ENCODE measurements at places on chromosomes 16 and 17.

- no peak for DNase-seq
Observed at GRCh38 chr17:79306424-79307318, 232.0 kb downstream of the ENGASE start.

- DNase-seq = no peak
Observed at GRCh38 chr17:72244494-72244893, 123.7 kb downstream of the SOX9 start.

GRCh38 chr17:32912218-32912897, 15.6 kb upstream of the TMEM98 start:
- no peak for DNase-seq

- DNase-seq = no peak
Observed at GRCh38 chr17:8740486-8740885, 4.2 kb downstream of the CCDC42 start.

GRCh38 chr17:29252101-29252791, 5.6 kb downstream of the CRYBA1 start:
- no peak for DNase-seq

- DNase-seq = no peak
Observed at GRCh38 chr16:56689171-56689570, 6.9 kb downstream of the MT1X start.

GRCh38 chr16:78895681-78896080, 704.9 kb downstream of the MAF start:
- no peak for DNase-seq

DNA sequence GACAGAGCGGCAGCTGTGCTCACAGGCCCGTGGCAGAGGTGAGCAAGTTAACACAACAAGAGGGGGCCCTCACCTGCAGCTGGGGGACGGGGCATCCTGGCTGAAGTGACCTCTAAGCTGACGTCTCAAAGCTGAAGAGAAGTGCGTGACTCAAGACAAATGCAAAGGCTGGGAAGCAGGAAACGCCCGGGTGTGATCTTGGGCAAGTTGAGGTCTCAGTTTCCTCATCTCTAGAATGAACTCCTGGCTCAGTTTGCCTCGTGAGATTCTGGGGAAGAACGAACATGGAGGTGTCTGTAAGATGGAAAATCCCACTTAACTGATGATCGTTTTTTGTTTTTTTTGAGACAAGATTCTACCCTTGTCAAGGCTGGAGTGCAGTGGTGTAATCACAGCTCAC, 40.1 kb upstream of the C1QL1 start:
- DNase-seq = no peak

GRCh38 chr16:1311738-1312466, 2.5 kb downstream of the UBE2I start:
- no peak for DNase-seq

DNA sequence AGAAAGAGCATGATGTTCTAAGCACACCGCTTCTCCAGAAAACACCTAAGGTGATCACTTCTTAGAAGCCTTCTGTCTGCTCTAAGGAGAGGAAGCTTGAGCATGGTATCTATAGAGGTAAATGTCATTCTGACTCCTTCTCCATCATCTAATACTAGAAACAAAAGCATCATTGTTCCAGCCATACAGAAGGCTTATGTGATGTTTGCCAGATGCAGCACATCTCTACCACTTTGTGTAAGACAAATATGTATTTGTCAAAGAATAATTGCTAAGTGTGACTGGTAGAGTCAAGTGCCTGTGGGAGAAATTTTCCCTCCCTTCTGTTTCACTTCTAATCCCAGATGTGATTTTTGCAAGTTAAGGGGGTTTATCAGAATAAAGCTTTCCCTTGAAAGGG, 217.1 kb downstream of the HS3ST3A1 start:
- no peak for DNase-seq
